ENCODE measurements at places on chromosomes 2 and 18.
A peak's percentile ranks its signal among the peaks of the same experiment; 100 is the strongest.

DNA sequence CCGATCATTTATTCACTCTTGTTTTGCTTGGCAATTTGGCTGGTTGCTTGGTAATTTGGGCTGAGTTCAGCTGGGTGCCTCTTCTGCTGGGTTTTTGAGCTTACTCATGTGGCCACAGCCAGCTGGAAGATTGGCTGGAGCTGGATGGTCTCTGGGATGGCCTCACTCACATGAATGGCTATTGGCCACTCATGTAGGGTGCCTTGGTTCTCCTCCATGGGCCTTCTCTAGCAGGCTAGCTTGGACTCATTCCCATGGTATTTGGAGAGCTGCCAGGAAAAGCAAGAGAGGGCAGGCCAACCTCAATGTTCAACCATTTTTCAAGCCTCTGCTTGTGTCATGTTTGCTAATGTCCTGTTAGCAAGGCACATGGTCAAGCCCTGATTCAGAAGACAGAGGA lies 16.9 kb downstream of the ZAP70 start:
- peak; percentile 63 for DNase-seq

DNA sequence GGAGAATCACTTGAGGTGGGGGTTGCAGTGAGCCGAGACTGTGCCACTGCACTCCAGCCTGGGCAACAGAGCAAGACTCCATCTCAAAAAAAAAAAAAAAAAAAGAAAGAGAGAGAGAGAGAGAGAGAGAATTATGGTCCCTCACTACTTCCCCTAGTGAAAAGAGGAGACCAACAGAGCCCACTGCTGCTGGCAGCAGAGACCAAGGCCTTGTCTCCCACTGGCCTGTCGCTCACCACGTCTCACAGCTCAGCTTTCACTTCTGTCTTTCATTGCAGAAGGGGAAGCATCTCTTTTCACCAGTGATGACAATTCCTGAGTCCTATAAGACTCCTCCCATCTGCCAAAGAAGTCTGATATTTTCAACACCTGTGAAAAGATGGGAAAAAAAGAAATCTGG lies 81.3 kb downstream of the CLHC1 start:
- DNase-seq = no peak

DNA sequence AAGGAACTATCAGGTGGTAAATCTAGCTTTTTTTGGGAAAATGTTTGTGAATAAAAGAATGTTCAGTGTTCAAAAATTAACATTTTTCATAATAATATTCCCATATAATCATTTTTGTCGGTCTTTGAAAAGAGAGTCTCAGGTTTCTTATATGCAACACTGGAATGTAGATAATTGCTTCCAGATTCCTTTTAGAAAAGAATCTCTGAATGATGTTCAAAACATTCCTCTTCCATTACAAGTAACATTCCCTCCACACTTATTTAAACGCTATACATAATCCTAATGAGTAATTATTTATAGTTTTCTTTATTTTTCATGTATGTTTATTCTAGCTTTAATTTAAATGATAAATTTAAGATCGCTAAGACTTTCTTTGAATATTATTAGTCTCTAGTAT lies 7.0 kb downstream of the ZSWIM2 start:
- peak; percentile 86 for DNase-seq

GRCh38 chr18:9609190-9609589 lies 5.2 kb downstream of the PPP4R1 start:
- DNase-seq = no peak

Measured in fibroblast of skin of back (primary cell).